ENCODE measurements at places on chromosomes 13 and 19. TPM values are rescaled to one million over a fixed set of nuclear protein-coding genes. Genes with fewer than 3 reads are reported as not detected.

The KMT2B gene
- total RNA-seq = 37.2 TPM

DNA sequence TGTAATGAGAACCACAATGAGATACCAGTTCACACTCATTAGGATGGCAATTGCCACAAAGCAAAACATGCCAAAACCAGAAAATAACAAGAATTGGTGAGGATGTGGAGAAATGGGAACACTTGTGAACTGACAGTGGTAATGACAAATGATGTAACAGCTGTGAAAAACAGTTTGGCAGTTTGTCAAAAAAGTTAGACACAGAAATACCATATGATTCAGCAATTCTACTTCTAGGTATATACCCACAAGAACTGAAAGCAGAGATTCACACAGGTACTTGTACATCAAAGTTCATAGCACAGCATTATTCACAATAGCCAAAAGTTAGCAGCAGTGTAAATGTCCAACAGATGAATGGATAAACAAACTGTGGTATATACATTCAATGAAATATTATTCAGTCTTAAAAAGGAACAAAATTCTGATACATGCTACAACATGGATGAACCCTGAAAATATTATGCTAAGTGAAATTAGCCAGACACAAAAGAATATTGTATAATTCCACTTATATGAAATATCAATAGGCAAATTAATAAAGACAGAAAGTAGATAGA is 96.5 kb downstream of the UGGT2 start:
- no peak for DNase-seq

DNA sequence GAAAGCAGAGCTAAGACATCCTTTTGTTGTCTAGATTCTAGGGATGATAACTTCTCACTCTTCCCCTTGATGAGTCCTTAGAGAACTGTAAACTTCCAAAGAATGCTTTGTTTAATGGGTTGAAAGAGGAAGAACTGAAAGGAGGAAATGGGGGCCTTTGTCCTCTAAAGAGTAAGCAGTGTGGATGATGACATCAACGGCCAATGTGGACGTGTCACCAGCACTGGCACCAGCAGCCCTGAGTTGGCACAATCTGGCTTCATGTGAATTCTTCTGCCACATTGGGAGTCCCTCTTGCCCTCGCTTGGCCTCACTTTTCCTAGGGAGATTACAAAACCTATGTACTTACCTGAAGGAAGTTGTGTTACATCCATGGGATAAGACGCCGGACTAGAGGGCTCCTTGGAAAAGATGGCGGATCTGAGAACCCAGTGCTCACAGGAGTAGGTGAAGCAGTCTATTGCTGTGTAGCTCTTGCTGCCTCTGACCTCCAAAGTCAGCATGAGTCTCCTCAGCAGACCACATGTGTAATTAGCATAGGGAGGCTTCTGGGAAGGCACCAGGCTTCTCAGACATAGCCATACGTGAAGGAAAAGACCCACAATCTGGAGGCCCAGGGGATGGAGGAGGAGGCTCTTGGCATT is 62.8 kb downstream of the RGCC start:
- no peak for DNase-seq

The DCT gene
- not detected for total RNA-seq

The NOVA2 gene
- 35.2 TPM for total RNA-seq

DNA sequence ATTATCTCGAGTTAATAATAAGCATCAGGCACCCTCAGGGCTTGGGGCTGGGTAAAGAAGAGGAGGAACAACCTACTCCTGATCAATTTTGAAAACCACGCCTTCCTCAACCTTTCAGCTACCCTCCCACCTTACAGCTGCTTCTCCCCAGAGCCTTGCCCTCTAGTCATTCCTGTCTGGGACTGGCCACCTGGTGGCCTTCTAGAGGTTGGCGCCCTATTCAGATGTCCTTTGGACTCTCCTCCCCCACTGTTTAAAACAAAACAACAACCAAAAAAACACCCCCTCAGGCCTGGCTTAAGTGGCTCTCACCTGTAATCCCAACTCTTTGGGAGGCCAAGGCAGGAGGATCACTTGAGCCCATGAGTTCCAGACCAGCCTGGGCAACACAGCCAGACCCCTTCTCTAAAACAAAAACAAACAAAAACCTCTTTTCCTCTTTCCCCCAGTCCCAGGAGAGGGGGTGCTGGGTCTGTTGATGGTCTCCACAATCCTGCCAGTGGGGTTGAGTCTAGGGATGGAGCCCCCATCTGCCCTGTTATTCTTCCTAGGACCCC is 62.3 kb downstream of the CCDC70 start:
- DNase-seq = no peak

The SIX5 gene
- 15.2 TPM for total RNA-seq

DNA sequence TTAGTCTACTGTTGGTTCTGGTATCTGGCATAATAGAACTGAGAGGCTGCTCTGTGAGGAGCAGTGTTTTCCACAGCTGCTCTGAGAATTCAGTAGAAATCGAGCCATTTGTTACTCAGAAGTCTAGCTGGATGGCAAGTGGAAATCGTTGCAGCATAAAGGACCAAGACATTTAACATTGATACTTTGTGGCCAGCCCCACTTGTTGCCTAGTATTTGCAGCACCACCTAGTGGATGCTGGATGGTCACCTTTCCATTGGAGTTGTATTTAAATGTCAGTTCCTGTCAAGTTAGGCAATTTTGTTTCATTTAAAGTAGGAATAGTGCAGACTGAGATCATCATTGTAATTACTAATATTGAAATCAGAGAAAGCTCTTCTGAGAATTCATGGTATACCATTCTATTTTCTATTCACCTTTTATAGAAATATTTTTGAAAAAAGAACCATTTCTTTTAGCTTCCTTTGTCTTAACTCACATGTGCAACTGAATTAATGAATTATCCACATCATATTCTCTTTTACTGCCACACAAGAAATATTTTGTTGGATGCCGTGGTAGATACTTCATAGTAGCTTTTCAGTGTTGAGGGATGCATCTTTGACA is 64.6 kb downstream of the PDS5B start:
- peak; percentile 77 for DNase-seq

GRCh38 chr13:68369739-68370138 is 1139.6 kb upstream of the PCDH9 start:
- no peak for DNase-seq

- DNase-seq = no peak
Measured at GRCh38 chr13:58806401-58806800, 1174.9 kb downstream of the PCDH17 start.
